Right renal pelvis (tissue), 4 donors: ENCODE measurements at places on chromosomes 12 and 14. TPM values are rescaled to one million over a fixed set of nuclear protein-coding genes. Genes with fewer than 3 reads are reported as not detected.

DNA sequence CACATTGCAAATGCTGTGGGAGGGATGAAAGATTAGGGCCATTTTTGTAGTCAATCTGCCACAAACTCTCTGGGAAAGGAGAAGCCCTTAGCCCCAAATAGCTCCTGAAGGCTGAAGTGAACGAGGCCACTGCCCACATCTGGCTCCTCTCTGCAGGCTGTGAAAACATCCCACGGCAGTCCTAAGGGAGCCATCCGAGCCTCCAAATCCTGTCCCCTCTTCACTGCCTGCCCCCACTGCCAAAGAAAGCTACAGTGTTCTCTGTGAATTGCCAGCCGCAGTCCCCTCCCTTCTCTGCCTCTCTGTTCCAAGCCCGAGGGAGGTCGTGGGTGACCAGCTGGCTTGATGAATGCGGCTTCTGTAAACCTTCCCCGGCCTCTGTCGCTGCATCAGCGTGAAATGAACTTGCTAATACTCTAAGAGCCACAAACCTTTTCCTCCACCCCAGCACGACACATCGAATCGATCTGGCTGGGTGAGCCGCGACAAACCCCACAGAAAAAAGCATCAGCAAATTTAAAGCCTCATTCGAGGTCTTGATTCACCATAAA is 180.7 kb upstream of the NRXN3 start:
- no peak for DNase-seq

- no peak for DNase-seq
Measured at GRCh38 chr12:125473501-125473900, 408.3 kb downstream of the AACS start.

SIRT4 gene
- polyA plus RNA-seq = 3.8 TPM

- DNase-seq = no peak
Measured at GRCh38 chr12:45075587-45076282, 24.8 kb upstream of the DBX2 start.

SRRM4 gene
- polyA plus RNA-seq = 0.10 TPM
